Left kidney (tissue), 8 donors: ENCODE measurements at places on chromosomes 4 and X.

- no peak for DNase-seq
Observed at GRCh38 chr4:47561331-47561730, 76.3 kb downstream of the ATP10D start.

- no peak for DNase-seq
Observed at GRCh38 chr4:106140601-106141000, 175.4 kb downstream of the TBCK start.

GRCh38 chr4:4386296-4386735 is 586 bp upstream of the NSG1 start:
- DNase-seq = no peak

- no peak for DNase-seq
Observed at GRCh38 chrX:154460326-154460725, 2.2 kb downstream of the PLXNA3 start.

- DNase-seq = no peak
Observed at GRCh38 chr4:134935320-134935719, 733.7 kb upstream of the PABPC4L start.

DNA sequence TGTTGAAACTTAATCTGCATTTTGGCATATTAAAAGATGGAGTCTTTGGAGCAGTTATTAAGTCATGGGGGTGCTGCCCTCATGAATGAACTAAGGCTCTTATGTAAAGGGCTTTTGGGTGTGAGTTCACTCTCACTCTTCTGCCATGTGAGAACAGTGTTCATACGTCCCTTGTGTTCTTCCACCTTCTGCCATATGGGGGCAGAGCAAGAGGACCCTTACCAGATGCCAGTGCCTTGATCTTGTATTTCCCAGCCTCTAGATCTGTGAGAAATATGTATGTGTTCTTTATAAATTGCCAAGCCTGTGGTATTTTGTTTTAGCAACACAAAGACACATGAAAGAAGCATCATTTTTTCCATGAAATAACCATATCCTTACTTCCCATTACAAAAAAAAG is 213.9 kb downstream of the SPOCK3 start:
- no peak for DNase-seq

- DNase-seq = peak; percentile 3
Observed at GRCh38 chr4:187814737-187815465, 180.7 kb upstream of the ZFP42 start.

DNA sequence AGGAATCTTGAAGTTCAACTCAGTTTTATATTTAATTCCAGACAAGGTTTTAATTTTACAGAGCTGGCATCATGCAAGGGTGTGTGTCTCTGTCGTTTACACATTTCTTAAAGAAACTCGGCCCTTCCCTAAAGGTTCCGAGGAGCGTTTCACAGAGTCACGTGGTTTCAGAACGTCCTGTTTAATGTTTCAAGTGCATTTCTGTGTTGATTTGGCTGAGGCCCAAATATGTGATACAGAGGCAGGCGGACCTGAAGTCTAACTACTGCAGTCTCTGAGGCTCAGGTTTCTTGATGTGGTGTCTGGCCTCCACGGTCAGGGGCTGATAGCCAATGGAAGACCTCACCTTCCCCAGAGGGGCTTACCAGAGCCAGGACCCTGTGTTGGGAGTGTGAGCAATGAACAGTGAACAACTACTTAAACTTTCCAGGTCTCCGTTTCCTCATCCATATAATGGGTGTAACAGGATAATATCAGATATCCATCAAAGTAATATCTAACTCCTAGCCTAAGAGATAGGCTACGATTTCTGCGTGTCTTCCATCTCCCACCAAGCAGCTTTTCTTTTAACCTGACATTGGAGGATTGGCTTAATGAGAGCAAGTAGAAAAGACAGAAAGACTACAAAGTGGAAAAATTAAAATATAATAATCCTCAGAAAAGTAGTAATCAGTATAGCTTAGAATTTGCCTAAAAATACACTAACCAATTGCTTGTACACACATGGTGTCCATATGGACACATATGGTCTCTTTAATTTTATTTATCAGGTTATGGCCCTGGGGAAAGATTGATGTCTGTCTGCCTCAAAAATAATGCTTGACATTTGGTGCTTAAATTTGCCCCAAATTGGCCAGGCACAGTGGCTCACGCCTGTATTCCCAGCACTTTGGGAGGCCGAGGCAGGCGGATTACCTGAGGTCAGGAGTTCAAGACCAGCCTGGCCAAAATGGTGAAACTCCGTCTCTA is 50.0 kb upstream of the TRIM2 start:
- DNase-seq = peak; percentile 53

- no peak for DNase-seq
Observed at GRCh38 chr4:110073053-110073845, 125.2 kb downstream of the ELOVL6 start.

GRCh38 chr4:173145131-173145530 is 23.5 kb upstream of the GALNT7 start:
- no peak for DNase-seq

GRCh38 chrX:63284659-63285058 is 66.5 kb downstream of the SPIN4 start:
- DNase-seq = no peak

GRCh38 chr4:111417521-111417920 is 727.7 kb upstream of the FAM241A start:
- no peak for DNase-seq

- DNase-seq = no peak
Observed at GRCh38 chrX:16239211-16239610, 71.9 kb downstream of the MAGEB17 start.

DNA sequence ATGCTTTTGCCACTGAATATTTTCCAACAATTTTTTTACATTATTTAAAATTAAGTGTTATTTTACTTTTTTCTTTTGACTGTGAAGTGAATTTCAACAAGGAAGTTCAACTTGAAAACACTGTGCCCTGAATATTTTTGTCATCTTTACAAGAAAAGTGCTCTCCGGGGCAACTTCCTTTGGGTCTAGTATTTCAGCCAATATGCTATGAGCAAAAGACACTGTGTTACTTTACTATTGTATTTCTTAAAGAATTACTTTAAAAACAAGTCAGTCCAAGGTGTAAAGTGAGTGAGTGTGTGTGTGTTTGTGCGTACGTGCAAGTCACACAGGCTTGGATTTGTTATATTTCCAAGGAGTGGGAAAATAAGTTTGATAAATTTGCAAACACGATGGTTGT is 7.6 kb upstream of the USP53 start:
- DNase-seq = no peak

DNA sequence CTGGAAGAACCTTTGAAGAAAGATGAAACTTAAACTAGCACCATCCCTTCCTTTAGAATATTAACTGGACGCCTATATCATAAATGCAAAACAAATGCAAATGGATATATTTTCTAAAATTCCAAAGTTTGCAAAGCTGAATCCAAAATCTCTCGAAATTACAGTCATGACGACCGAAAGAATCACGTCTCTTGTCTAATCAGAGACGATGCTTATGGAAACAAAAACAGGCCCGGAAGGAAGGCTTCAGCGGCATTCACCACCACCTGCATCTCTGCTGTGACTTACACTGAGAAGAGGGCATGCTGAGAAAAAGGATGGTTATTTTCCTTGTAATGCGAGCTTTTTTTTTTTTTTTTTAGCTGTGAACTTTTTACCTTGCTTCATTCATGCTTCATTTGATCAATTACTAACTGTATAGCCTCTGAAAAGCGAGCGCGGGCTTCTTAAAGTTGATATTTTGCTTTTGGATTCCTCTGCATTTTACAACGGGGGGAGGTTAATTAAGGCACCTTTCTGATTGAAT is 209.3 kb downstream of the SOWAHB start:
- peak; percentile 69 for DNase-seq

- no peak for DNase-seq
Observed at GRCh38 chr4:139951021-139951420, 203.0 kb downstream of the MAML3 start.

- DNase-seq = no peak
Observed at GRCh38 chr4:93776386-93777080, 52.0 kb upstream of the ATOH1 start.

DNA sequence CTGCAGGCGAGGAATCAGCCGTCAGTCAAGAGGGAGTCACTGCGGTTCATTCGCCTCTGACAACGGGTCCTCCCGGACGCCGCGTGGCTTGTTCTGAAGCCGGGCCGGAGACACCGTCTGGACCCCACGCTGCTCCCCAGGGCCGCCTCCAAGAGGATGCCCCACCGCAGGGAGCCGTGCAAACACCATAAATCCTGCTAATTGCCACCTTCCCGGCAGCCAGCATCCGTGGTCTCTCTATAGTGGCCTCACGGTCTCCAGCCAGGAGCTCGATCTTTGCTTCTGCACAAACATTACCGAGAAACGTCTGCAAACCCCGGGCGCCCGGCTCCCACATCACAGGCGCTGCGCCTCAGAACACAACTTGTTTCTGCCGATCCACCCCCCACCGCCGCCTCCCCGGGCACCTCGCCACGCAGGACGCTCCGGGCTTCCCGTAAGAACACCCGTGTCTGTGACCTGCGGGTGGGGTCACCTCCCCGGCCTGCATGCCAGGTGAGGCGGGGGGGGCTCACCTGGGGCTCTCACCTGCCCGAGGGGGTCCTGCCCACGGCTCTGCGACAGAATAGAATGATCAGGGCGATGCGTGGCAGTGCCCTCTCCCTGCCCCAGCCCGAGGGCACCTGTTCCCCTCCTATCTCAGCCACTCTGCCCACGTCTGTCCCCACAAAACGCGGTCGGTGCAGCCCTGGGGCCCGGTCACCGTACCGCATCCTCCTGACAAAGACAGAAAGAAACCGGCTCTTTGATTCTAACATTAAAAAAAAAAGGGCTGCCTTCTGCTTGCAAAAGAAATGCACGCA is 32.4 kb upstream of the PPP2R3B start:
- DNase-seq = no peak

- peak; percentile 42 for DNase-seq
Observed at GRCh38 chr4:107034091-107034995, 1.8 kb downstream of the DKK2 start.

- DNase-seq = no peak
Observed at GRCh38 chrX:9885150-9885549, 82.0 kb upstream of the CLDN34 start.

GRCh38 chr4:155780775-155781174 is 22.0 kb downstream of the GUCY1B1 start:
- DNase-seq = no peak

DNA sequence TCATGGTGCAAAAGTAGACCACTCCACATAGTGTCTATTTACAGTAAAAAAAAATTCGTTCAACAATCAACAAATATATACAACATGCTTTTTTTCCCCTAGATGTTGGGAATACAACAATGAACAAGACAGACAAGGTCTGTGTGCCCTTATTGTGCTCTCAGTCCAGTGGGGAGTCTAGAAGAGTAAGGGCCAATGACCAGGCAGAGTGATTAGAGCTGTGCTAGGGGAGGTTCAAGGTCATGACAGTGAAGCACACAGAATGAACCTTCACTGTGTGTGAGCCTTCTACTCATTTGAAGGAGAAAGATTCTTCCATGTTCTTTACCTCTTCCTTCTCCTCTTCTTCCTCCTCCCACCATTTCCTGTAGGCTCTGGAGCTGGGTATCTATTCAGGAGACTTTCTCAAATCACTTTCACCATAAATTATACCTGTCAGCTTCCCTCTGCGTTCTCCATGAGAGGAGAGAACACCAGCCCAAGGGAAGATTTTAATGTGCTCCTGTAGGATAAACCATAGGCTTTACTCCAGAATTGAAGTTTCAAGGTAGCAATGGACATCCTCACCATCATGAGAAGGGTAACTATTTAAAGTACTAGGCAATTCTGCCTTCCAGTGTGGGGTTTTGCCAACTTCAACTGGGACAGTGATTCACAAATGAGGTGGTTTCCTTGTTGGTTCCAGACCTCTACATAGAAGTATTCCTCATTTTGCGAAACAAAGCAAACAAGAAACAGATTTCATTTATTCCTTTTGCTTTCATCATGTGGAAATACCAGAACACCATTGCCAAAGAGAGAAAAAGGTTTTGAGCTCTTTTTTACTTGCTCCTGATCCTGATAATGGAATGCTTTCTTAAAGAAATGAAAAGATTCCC is 246.9 kb upstream of the GPC4 start:
- DNase-seq = no peak

DNA sequence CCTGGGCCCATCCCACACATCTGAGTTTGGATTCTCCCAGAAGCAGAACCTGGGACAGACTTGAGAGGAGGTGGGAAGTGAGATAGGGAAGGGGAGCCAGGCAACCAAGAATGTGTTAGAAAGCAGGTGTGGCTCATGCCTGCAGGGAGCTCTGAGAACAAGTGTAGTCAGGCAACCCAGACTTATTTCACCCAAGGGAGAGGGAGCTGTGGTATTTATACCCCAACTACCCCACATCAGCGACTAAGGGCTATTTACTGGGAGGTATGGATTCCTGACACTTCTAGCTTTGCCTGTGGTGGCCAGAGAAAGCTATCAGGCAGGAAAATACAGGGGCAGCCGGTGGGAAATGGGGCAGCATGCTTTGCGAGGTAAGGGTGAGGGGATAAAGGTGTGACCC is 125.8 kb upstream of the MSX1 start:
- DNase-seq = no peak

DNA sequence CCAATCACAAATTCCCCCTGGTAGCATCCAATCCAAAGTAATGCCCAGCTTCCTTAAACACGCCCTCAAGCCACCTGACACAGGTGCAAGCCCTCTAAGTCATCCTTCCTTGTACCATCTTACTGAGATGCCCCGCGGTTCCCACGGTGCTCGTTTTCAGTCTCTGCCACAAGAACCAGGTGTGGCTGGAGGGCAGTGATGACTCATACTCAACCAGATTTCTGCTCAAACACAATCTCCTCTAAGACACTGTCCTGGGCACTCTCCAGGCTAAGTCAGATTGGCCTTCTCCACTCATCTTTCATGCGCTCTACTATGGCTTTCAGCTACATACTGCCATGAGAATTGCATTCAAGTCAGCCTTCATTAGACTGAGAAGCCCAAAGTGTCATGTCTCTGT is 3.5 kb downstream of the SH3KBP1 start:
- no peak for DNase-seq

GRCh38 chrX:8760021-8760420 is 28.1 kb upstream of the ANOS1 start:
- DNase-seq = no peak

GRCh38 chrX:23341452-23341851 is 6.8 kb downstream of the PTCHD1 start:
- no peak for DNase-seq
